Activated gamma-delta T cell treated with Interleukin-2 at 50 U/mL for 16 hours (primary cell): ENCODE measurements at places on chromosomes 4 and X.

DNA sequence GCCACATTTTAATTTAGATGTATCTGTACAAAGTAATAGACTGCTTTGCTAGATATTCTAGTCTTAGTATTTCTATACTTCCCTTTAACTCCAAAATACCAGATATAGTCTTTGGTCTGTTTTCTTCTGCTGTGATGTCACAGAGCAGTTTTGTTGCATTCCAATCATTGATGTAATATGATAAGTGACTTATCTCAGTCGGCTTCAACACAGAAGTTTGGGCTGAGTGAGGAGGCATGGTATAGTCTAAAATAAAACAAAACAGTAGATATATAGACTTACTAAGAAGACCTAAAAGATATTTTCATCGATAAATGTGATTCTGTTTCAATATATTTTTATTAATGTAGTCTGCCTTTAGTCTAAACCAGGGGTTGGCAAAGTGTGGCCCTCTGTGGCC is 169.9 kb downstream of the DCK start:
- DNase-seq, result no peak

- no peak for DNase-seq
Measured at GRCh38 chr4:40003986-40004385, 26.3 kb upstream of the PDS5A start.

GRCh38 chr4:106809076-106809475 is 227.0 kb downstream of the DKK2 start:
- no peak for DNase-seq

DNA sequence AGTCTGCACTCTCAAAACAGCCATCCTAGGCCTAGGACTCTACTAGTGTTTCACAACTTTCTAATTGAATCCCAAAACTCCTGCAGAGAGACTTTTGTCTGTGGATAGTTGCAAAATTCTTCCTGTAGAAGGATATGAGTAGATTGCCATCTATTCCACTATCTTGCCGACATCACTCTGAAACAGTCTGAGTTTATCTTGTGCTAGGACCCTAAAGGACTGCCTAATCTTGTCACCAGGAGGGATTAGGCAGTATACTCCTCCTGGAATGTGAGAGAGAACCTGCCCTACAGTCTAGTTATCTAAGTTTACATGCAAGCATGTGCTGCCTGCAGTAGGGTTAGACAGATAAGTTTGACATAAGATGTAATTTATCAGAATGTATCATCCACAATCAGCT is 1646.6 kb upstream of the PCDH7 start:
- DNase-seq, result no peak

GRCh38 chr4:2289311-2289954 is 27.5 kb upstream of the MXD4 start:
- no peak for DNase-seq

DNA sequence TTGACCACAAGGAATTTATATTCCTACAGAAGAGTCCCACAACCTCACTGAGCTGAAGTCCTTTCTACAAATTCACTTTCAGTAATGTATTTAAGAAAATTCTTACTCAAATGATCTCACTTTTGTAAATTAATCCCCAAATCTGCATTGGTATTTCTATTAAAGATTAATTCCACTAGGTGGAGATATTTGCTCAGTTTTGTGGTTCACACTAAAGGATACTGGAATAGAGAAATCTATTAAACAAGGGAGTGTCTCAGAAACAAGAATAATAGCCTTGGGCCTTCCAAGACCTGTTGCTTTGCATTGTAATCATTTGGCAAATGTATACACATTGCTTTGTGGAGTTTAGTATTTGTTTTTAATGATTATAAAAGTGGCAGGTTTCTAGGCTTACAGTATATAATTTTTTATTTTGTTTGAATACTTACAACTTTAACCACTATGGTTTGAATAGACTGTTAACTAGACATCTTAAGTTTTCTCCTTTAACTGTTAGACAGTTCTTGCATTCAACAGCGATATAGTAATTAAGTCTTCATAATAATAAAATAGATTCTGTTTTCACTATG is 25.9 kb downstream of the CFAP299 start:
- no peak for DNase-seq

GRCh38 chr4:86026720-86027119 is 333.1 kb downstream of the MAPK10 start:
- no peak for DNase-seq

GRCh38 chrX:17380221-17380620 is 5.2 kb downstream of the NHS start:
- no peak for DNase-seq

DNA sequence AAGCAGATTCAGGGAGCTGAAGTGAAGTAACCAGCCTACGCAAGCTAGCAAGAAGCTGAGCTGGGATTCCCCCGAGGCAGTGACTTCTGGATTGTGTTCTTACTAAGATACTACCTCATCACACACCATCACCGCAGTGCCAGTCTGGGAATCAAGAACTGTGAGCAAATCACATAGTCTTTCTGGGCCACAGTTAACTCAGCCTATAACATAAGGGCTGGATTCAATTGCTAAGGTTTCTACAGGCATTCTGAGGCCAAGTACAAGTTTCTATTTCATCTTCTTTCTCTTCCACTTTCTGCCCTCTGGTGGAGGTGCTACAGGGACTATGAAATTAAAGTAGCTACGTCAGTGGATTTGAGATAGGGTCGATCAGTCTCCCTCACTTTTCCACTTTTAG is 1.4 kb upstream of the CORIN start:
- no peak for DNase-seq

GRCh38 chr4:154622598-154622997 is 10.1 kb upstream of the FGG start:
- DNase-seq, result no peak

DNA sequence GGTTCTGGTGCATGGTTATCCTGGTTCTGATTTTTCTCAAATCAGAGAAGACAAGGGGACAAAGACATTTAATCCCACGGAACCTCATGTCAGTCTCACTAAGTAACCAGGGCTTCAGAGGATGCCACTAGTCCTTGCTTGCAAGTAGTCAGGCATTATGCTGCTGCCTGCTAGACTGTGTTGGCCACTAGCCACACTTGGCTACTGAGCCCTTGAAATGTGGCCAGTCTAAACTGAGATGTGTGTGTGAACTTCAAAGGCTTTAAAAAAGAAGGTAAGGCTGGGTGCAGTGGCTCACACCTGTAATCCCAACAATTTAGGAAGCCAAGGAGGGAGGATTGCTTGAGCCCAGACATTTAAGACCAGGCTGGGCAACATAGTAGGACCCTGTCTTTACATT is 48.6 kb upstream of the IGFBP7 start:
- DNase-seq, result no peak

GRCh38 chrX:54786967-54787366 is 11.1 kb downstream of the ITIH6 start:
- DNase-seq, result no peak

DNA sequence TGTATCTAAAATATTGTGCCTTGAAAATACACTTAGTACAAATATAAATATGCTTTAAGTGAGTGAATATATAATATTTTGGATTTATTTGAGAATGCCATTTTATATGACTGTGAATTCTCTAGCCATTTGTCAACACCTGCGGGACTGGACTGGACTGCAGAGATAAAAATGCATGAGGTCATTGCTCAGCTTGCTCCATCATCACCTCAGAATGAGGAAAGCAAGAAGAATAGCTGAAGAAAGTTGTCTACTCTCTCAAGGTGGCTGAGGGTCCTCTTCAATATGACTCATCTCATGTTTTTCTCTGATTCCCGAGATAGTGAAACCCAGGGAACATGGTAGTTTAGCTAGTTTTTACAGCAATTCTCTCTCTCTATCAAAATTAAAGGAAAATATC is 732.5 kb upstream of the AGA start:
- DNase-seq, result no peak

DNA sequence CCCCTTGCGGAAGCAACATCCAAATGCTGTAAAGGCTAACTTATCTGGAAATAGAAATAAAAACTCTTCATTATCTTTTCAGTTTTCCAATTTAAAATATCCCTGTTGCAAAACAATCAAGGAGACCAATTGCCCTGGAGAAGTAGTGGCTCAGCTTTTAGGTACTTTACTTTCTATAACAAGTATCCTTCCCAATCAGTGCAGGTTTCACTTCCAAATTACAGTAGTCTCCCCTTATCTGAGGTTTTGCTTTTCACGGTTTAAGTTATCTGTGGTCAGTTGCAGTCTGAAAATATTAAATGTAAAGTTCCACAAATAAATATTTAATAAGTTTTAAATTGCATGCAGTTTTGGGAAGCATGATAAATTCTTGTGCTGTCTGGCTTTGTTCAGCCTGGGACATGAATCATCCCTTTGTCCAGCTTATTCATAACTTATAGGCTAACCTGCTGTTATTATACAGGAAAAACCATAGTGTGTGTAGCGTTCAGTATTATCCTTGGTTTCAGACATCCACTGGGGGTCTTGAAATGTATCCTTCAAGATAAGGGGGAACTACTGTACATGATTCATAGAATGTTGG is 973.1 kb upstream of the GRID2 start:
- no peak for DNase-seq

GRCh38 chr4:42281324-42282020 is 115.8 kb upstream of the SHISA3 start:
- DNase-seq, result no peak

DNA sequence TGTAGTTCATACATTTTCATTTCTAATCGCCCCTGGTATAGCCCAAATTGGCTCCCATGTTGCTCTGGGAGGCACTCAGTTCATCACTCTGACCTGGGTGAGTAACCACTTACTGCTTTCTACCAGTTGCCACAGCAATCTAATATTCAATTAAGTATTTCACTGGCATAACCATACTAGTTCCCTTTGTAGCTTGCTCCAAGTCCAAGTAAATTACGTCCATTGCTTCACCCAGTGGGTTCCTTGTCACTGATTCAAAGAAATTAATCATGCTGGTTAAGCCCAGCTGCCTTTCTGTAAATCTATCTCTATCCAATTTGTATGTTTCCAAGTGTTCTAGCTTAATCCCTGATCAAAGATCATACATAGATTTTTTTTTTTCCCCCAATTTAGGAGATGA is 92.0 kb upstream of the CBR4 start:
- no peak for DNase-seq

DNA sequence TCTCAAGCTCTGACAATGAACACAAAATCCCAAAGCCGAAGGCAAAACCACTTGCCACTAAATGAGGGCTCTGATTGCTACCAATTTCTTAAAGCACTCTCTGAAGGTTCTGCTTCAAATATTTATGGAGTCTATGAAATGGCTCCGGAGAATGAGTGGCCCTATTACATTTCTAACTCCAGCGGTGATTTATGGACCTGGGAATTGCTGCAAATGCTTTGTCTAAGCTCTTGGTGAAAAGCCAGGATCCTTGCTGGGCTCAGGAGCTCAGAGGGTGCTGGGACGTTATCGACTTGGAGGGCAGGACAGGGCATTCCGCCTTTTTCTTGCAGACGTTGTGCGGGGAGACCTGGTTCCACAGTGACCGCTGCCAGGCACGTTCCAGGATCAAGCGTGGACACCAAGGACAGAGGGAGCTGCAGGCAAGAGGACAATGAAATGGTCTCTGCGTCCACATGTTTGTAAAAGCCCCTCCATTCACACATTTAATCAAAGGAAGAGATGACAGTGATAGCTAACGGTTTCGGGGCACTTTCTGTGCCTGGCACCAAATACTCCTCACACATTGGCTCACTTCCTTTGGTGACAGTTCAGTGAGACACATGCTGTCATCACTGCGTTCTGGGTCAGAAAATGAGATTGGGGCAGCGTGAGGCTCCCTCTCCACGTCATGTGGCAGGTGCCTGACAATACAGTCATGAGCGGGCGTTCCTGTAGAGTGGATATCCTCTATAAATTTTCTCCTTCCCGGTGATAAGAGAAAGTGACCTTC is 58.8 kb downstream of the C4orf50 start:
- DNase-seq, result no peak

DNA sequence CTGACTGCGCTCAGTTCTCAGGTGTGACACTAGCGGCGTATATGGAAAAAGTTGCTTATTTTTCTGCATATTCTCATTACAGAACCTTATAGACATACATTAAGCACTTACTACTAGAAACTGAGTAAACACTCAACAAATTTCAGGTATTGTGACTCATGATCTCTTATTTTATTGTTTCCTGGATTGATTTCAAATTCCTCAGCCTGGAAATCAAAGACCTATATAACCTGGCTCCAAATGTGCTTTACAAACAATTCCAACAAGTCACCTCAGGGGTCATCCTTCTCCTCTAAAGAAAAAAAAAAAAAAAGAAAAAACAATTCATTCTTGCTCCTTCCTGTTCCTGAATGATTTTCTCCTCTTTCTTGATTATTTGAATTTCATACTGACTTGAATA is 152.3 kb downstream of the ADAM29 start:
- no peak for DNase-seq

GRCh38 chrX:74340051-74340450 is 36.1 kb downstream of the ZCCHC13 start:
- DNase-seq, result no peak

GRCh38 chrX:104253567-104254441 is 929 bp downstream of the ESX1 start:
- DNase-seq, result no peak

- DNase-seq, result no peak
Measured at GRCh38 chr4:185343726-185344581, 51.8 kb downstream of the LRP2BP start.

DNA sequence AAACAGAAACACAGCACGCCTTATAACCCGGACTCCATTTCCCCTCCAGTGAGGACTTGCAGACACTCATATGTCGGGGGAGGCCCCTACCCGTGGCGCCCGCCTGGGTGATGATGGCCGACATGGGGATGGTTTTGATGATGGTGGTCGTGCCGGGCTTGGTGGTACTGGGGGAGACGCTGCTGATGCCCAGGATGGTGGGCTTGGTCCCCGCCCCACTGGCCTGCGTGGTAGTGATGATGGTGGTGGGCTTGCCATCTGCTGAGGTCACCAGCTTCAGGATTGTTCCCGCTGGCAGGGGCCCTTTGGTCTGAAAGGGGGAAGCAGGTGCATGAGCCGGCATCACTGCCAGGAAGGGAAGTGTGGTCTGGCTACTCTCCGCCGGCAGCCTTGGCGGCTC is 12.8 kb upstream of the RENBP start:
- no peak for DNase-seq

DNA sequence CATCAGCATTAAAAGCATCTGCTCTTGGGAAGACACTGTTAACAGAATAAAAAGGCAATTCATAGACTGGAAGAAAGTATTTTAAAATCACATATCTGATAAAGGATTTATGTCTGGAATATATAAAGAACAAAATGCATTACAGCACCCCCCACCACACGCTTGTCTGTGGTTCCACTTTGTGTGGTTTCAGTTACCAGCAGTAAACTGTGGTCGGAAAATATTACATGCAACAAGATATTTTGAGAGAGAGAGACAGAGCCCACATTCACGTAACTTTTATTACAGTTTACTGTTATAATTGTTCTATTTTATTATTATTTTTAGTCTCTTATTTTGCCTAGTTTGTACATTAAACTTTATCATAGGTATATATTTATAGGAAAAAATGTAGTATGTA is 21.2 kb upstream of the PDE6B start:
- no peak for DNase-seq

- DNase-seq, result no peak
Measured at GRCh38 chr4:153364061-153364460, 19.6 kb downstream of the MND1 start.

GRCh38 chr4:147960971-147961370 is 229.1 kb downstream of the ARHGAP10 start:
- no peak for DNase-seq
